Fibroblast of lung (primary cell): ENCODE measurements at places on chromosomes 16 and 17.
A peak's percentile ranks its signal among the peaks of the same experiment; 100 is the strongest.

DNA sequence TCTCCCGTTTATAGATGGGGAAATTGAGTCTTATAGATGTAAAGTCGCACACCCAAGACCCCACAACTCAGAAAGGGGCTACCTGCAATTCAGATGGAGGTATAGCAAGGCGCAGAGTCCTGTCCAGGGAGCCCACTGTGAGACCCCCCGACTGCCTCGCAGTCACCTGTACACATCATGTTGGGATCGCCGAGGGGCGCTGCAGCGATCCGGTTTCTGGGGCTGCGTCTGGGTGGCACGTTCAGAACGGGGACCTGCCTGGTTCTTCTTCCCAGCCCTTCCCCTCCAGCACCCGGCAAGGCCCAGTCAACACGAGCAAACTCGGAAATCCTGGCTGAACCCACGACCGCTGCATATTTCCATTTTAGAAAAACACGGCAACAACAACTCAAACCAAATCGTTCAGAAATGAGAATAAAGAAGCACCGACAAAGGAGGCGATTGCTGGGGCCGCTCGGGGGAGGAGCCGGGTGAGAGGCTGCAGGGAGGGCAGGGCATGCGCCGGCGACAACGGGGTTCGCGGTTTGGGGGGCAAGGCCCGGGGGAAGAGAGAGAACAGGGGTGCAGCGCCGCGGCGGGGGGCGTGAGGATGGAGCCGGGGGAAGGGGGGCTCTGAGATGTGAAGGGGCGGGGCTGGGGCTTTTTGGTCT lies 643 bp downstream of the HSDL1 start:
- no peak for DNase-seq

- DNase-seq: no peak
Measured at GRCh38 chr17:70028978-70029767, 45.9 kb upstream of the KCNJ16 start.

GRCh38 chr16:69089091-69089910 lies 16.2 kb upstream of the HAS3 start:
- DNase-seq: no peak

GRCh38 chr17:74340470-74341023 lies 14.5 kb downstream of the KIF19 start:
- no peak for DNase-seq

DNA sequence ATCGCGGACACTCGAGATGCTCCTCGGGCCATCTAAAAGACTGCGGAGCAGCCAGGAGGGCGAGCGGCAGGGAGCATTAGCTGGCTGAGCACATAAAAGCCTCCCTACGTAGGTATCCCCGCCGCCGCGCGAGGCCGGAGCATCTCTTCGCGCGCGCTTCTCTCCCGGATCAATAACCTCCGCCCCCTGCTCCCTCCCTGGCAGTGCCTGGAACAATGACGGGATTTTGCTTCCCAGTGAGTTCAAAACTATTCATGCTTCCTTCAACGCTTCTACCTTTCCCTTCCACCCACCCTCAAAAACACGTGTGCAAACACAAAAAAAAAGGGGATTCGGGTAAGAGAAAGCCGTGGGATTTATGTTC lies 984 bp downstream of the CENPV start:
- DNase-seq: peak; percentile 42

DNA sequence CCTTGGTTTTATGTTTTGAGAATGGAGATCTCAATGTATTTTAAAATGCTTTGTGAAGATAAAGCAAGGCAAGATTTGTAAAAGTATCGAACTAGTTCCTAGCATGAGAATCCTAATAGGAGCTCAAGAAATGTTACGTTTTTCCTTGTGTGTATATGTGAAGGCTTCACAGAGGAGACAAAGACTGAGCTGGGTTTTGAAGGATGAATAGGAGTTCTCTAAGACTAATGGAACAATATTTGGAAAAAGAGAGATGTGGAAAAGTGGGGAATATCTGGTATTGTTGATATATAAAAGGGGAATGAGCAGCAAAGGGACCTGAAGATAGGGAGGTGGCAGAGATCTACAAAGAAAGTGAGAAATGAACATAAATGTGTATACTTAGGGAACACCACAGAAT lies 127.4 kb downstream of the SNX11 start:
- DNase-seq: no peak

- no peak for DNase-seq
Measured at GRCh38 chr17:50354198-50354597, 8.3 kb downstream of the XYLT2 start.

DNA sequence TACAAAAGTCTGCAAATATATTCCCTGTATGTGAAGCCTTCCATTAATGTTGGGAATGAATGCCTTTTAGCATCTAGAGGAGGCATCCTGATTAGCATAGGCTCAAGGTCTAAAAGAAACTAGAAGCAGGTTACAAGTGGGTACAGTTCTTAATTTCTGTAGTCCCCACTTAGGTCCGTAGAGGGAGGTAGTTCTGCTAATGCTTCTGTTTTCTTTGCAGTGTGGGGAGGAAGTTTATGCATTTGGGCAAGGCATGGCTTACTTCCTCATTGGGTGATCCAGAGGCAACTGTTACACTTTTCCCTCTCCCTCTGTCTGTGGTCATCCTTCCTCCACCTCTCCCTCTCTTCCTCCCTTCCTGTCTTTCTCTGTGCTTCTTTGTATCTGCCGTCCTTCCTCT lies 108.4 kb upstream of the ZKSCAN2 start:
- no peak for DNase-seq

GRCh38 chr17:4175921-4176807 lies 33.2 kb downstream of the CYB5D2 start:
- peak; percentile 20 for DNase-seq

DNA sequence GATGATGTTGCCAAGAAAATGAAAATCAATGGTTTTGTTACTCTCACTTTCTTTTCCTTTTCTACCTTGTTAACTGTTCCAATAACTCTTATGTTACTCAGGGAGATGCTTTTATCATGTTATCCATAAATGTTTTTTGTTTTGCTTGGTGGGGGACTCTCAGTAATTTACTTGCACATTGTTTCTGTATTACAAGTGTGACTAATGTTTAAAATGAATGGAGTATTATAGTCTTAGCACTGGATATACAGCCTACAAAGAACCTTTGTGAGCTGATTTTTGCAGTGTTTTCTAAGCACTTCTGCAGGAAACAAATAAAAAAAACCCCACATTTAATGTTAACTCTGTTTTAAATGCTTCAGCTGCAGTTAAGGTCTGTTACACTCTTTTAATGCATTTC lies 12.1 kb downstream of the VMP1 start:
- DNase-seq: no peak

- no peak for DNase-seq
Measured at GRCh38 chr17:16943541-16944333, 28.2 kb downstream of the TNFRSF13B start.

DNA sequence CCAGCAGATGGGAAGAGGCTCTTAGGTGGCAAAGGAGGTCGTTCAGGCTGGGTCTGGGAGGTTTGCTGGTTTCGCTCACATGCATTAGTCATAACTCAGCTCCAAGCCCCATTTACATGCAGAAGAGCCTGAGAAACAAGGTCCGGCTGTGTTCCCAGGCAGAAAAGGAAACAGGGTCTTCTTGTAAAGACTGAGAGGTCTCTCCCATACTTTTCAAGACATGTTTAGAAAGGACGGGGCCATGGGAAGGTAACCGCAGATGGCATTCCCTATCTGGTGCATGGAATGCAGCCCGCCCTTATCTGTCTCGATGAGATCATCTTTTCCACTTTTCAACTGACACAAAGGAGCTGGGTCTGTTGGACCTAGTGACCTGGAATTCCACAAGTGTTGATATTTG lies 389.0 kb upstream of the CDH11 start:
- no peak for DNase-seq

GRCh38 chr16:58128711-58129096 lies 477 bp downstream of the CFAP20 start:
- no peak for DNase-seq

GRCh38 chr16:68236137-68236825 lies 354 bp upstream of the ESRP2 start:
- DNase-seq: no peak

DNA sequence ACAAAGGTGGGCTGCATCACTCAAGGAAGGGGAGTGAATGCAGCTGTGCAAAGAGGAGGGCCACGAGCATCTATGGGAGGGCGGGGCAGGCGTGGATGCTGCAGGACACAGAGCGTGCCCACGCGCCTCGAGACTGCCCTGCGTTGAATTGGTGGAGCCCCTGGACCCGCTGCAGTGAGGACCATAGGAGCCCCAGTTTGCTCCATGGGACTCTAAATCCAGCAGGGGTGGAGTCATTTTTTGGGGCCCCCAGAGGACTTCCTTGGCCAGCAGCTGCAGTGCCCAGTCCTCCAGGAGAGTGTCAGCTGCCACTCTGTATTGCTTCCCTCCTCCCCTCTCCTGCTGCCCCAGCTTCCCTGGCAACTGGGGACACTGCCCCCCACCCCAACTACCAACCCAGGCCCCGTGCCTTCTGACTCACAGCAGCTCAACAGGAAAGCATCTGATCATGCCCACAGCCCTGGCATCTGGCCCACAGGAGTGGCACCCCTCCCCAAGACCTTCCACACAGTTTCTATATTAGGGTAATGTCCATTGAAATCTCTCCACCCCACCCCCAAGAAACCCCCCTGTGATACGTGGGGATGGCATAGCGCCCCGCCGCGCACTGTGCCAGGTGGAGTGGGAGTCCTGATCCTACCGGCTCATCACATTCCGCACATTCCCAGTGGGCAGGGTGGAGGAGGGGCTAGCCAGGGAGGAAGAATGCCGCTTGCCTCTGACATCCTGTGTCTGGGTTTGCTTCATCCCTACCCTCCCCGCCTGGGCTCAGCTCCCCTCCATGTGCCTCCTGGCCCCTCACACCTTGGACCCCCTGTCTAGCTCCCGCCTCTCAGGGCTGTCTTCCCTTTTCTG lies 27.8 kb upstream of the ITGA3 start:
- peak; percentile 74 for DNase-seq

- DNase-seq: peak; percentile 17
Measured at GRCh38 chr17:15744885-15745284, 12.8 kb downstream of the TBC1D26 start.

DNA sequence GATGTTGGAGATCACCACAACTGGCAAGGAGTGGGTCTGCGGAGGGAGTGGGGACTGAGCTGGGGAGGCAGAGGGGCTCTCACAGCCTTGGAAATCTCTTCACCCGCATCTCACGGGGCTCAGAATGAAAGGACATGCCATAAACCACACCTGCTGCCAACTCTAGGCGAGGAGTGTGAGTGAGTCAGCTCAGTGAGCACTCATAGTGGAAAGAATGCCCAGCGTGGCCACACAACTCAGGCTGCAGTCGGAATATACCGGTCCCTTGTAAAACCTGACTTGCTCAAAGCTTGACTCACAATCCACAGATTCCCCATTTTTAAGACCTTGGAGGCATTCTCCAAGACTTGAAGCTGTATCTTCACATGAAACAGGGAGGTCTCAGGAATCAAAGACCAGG lies 36.7 kb downstream of the STAT5A start:
- peak; percentile 43 for DNase-seq

GRCh38 chr16:57115514-57116182 lies 23.3 kb downstream of the CPNE2 start:
- peak; percentile 47 for DNase-seq

DNA sequence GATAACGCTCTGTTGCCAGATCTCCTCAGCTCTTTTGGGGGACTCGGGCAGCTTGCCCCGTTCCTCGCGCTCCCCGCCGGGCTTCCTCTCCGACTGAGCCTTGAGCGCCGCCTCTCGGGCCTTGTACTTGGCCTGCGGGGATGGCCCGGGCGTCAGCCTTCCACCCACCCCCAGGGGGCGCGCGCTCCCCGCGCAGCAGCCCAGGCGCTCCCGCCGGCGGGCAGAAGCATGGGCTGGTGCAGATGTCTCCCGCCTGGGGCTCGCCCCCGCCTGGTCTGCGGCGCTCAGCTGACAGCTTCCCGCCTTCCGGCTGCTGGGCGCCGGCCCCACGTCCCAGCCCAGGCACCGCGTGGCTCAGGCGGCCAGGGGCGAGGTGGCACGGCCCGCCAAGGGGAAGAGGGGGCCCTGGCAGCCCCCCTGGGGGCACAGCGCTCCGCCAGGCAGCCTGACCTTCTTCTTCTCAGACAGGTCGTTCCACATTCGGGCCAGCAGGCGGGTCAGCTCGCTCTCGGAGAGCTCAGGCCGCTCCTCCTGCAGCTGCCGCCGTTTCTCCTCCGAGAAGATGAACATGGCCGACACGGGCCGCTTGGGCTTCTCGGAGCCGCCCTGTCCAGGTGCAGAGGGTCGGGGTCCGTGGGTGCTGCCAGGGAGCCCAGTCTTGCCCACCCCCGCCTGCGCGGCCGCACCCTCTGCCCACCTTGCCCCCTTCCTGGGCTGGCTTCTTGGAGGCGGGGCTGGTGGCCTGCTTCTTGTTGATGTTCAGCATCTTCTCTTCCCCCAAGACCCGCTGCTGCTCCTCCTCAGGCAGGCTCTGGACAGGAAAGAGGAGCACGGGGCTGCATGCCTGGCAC lies 8.9 kb downstream of the UBTF start:
- peak; percentile 80 for DNase-seq

GRCh38 chr16:11236461-11237254 lies 19.3 kb downstream of the SOCS1 start:
- DNase-seq: peak; percentile 33

- DNase-seq: no peak
Measured at GRCh38 chr16:81661082-81661481, 118.0 kb upstream of the PLCG2 start.

GRCh38 chr16:8257561-8257960 lies 332.8 kb downstream of the TMEM114 start:
- DNase-seq: no peak

GRCh38 chr16:71564335-71564967 lies 12.4 kb downstream of the TAT start:
- DNase-seq: no peak

- no peak for DNase-seq
Measured at GRCh38 chr16:89853306-89853993, 19.9 kb upstream of the TCF25 start.

DNA sequence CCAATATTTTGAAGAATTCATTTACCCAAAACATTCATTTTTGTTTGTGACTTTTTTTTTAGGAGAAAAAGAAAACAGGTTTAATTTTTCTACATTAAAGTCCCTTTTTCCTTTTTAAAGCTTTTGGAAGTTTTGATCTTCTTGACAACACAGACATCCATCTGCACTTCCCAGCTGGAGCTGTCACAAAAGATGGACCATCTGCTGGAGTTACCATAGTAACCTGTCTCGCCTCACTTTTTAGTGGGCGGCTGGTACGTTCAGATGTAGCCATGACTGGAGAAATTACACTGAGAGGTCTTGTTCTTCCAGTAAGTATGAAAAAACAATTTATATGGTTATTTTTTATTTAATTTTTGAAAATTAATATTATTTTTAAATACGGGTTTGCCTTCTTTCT lies 37.2 kb downstream of the SIAH1 start:
- no peak for DNase-seq

DNA sequence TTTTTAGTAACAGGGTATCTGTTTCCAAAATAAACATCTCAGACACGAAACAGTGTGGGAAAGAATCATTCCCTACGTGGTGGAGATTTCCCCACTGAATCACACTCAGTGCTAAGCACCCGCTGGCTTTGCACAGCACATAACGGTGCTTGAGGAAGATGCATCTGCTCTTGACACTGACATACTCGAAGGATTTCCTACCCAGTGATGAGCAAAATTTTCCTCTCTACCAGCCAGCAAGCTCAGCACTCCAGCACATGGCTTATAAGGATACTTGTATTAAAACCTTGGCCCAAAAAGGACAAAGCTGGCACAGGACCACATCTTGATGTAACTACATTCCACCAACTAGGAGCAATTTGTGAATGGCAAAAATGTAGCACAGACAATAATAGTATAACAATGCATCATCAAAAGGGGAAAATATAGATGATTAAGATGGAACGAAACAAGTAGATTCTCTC lies 59.0 kb downstream of the ANKFY1 start:
- DNase-seq: peak; percentile 77
